H54 (cell line): ENCODE measurements at places on chromosomes 11 and 22.

- DNase-seq: no peak
Observed at GRCh38 chr22:44759001-44759400, 6.6 kb downstream of the ARHGAP8 start.

GRCh38 chr11:8283465-8284230, 20.0 kb upstream of the LMO1 start:
- no peak for DNase-seq

DNA sequence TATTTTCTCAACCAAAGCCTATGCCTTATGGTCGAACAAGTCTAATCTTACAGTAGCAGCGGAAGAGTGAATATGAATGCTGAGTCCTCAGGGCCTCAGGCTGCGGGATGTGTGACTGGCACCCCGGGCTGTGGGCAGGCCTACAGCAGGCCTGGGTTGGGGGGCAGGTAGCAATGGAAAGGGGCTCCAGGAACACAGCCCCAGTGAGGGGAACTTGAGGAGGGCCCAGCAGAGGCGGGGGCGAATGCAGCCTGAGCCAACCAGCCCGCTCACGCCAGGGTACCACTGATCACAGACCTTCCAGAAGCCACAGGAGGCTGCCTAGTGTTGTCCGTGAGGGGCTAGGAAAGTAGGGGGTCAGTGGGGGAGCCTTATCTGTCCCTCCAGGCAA, 11.3 kb upstream of the CD5 start:
- DNase-seq: no peak

DNA sequence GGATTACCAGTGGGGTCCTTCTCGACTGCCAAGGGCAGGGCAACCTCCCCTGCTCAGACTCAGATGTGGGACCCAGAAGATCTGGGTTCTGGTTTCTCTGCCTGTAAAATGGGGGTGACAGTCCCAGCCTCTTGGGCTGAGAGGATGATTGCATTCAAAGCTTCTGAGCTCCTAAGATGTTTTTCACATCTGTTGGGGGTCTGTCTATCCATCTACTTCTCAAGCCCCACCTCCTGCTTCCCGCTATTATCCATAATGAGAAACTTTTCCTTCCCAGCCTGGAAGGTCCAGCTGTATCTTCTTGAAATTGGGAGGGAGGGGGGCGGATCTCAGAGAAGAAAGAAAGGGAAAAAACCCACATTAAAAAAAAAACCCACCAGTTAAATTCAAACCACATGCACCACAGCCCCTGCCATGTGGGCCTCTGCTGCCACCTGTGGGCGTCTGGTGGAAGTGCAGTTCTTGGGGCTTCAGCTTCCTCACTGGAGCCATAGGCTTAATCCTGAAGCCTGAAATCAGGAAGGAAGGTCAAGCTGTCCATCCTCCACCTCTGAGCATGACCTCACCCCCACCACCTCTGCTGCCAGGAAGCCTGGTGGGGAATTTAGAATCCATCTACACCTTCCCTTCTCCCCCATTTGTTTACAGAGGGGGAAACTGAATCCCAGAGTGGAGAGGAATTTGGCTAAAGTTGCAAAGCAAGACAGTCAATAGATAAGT, 27.3 kb downstream of the ARHGEF17 start:
- DNase-seq: peak; percentile 89

DNA sequence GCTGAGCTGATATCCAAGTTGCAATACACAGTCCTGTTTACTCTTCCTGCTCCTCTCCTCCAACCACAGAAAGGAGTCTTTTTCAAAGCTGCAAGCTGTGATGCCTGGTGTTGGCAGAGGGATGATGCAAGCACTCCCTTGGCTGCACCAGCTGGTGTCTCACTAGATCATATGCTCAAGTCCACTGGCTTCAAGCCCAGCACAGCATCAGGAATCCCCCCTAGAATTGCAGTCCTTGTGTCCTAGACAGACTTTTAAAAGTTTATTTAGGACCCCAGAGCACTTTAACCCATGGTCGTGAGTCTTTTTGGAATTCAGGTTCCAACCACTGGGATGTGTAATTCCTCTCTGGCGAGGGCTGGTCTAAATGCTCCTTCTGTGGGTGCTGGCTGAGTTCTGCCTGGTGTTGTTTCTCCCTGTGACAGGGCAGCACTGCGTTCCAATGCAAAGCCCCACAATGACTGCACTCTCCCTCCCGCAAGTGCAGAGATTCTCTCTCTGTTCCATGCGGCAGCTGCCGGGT, 1.9 kb upstream of the HEPN1 start:
- DNase-seq: no peak

- no peak for DNase-seq
Observed at GRCh38 chr11:6717426-6717825, 34.3 kb upstream of the MRPL17 start.

- peak; percentile 59 for DNase-seq
Observed at GRCh38 chr11:64650923-64651523, 60.0 kb downstream of the SLC22A12 start.
